ENCODE measurements at places on chromosomes 4 and X. TPM values are rescaled to one million over a fixed set of nuclear protein-coding genes. Genes with fewer than 3 reads are reported as not detected.

The ENPEP gene
- 2.1 TPM for total RNA-seq

The CTAG2 gene
- not detected for total RNA-seq

The NDNF gene
- 0.56 TPM for total RNA-seq

The PDCL2 gene
- total RNA-seq: not detected

The TFE3 gene
- total RNA-seq: 29.1 TPM

The NEUROG2 gene
- not detected for total RNA-seq

The UCP1 gene
- not detected for total RNA-seq

The TLR6 gene
- 2.3 TPM for total RNA-seq

The SMARCA1 gene
- 47.9 TPM for total RNA-seq

The BRS3 gene
- total RNA-seq: not detected

The G3BP2 gene
- total RNA-seq: 293 TPM

The OCIAD1 gene
- 87.9 TPM for total RNA-seq

The FAAH2 gene
- total RNA-seq: not detected

The PRR32 gene
- total RNA-seq: not detected

The SSX1 gene
- not detected for total RNA-seq

The TMEM31 gene
- total RNA-seq: not detected

The PLAC1 gene
- total RNA-seq: not detected

All from regular cardiac myocyte (primary cell).